ENCODE measurements at places on chromosomes 3 and 15. TPM values are rescaled to one million over a fixed set of nuclear protein-coding genes. Genes with fewer than 3 reads are reported as not detected.
A peak's percentile ranks its signal among the peaks of the same experiment; 100 is the strongest.

CMC1 gene
- total RNA-seq, result 5.8 TPM

GJD2 gene
- total RNA-seq, result not detected

HYAL3 gene
- 1.8 TPM for total RNA-seq

CRABP1 gene
- total RNA-seq, result not detected

SLC28A2 gene
- total RNA-seq, result not detected

C3orf85 gene
- total RNA-seq, result not detected

ZDHHC19 gene
- not detected for total RNA-seq

TERC gene
- 144 TPM for total RNA-seq

CACNA1D gene
- 0.29 TPM for total RNA-seq

CDAN1 gene
- 9.7 TPM for total RNA-seq

TP63 gene
- total RNA-seq, result 1.8 TPM

DNA sequence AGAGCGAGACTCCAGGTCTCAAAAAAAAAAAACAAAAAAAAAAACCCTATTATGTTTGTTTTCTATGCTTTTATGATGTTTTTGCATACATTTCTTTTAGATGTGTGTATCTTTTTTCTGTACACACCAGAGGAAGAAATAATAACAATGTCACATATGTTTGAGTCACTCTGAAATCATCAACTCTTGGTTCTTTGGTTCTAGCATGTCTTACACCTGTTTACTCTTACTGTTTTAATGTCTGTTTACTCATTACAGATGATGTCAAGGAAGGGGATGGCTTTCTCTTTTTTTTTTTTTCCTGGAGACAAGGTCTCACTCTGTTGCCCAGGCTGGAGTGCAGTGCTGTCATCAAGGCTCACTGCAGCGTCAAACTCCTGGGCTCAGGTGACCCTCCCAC lies 24.1 kb downstream of the RHOA start:
- H3K27me3 ChIP-seq, result no peaks in the 10 kb centered on the region
- H3K4me3 ChIP-seq, result no peak overlapping the region
- H3K27ac ChIP-seq, result peak overlapping the region; percentile 15
- H3K4me1 ChIP-seq, result peaks cover 12% of the 10 kb centered on the region
- peak; percentile 65 for DNase-seq

GRCh38 chr3:30664459-30664858 lies 58.1 kb downstream of the TGFBR2 start:
- H3K36me3 ChIP-seq, result peaks cover 17% of the 10 kb centered on the region
- no peak overlapping the region for H3K4me3 ChIP-seq
- H3K27ac ChIP-seq, result no peak overlapping the region
- H3K27me3 ChIP-seq, result no peaks in the 10 kb centered on the region
- DNase-seq, result no peak

DNA sequence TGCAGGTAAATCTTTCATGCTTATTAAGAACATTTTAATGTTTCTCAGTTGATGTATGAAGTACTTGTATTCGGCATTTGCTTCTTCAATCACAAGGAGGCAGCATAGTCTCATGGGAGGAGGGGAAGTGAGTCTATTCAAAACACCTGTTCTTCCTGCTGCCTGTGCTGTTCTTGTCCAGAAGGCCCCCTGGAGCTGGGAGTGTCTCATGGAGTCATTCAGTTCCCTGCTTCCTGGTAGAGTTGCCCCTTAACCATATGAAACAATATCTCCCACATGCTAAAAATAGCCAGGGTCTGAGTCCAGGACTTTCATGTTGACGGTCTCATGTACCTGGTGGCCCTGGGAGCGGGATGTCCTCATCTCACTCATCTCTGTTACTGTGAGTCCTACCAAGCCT lies 15.5 kb upstream of the PPP1R2 start:
- H3K27ac ChIP-seq, result no peak overlapping the region
- H3K36me3 ChIP-seq, result no peaks in the 10 kb centered on the region
- no peak for DNase-seq
- no peak overlapping the region for H3K4me3 ChIP-seq
- peaks cover 12% of the 10 kb centered on the region for H3K27me3 ChIP-seq
- H3K4me1 ChIP-seq, result no peaks in the 10 kb centered on the region

GRCh38 chr15:70528270-70528706 lies 235.1 kb downstream of the UACA start:
- no peaks in the 10 kb centered on the region for H3K36me3 ChIP-seq
- H3K27ac ChIP-seq, result no peak overlapping the region
- H3K4me1 ChIP-seq, result peaks cover 21% of the 10 kb centered on the region
- H3K27me3 ChIP-seq, result peaks cover 23% of the 10 kb centered on the region
- DNase-seq, result no peak

GRCh38 chr3:11224870-11225229 lies 47.3 kb upstream of the ATG7 start:
- peaks cover 24% of the 10 kb centered on the region for H3K4me1 ChIP-seq
- no peaks in the 10 kb centered on the region for H3K27me3 ChIP-seq
- H3K4me3 ChIP-seq, result peak overlapping the region; percentile 72
- H3K27ac ChIP-seq, result peak overlapping the region; percentile 99

- no peaks in the 10 kb centered on the region for H3K27me3 ChIP-seq
- DNase-seq, result no peak
- H3K4me1 ChIP-seq, result no peaks in the 10 kb centered on the region
- H3K27ac ChIP-seq, result no peak overlapping the region
These were observed 236.5 kb downstream of the SQOR start for GRCh38 chr15:45871121-45871855.

DNA sequence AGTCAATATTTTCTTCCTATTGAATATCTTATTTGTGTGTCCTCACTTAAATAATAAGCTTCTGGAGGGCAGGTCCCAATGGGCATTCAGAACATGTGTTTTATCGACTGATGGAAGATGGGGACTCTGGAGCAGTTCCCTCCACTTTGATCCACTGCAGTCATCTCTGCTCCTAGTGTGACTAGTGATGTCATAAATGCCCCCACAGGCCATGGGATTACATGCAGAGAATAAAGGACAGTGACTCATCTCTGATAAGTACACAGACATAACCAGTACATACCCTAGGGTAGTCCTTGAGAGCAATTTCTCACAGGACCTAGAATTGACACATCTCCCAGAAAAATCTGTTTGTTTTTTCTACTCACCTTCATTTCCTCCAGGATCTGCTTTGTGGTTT lies 49.4 kb upstream of the FMN1 start:
- H3K36me3 ChIP-seq, result no peaks in the 10 kb centered on the region
- DNase-seq, result no peak
- peak overlapping the region; percentile 83 for H3K27ac ChIP-seq
- peaks cover 6% of the 10 kb centered on the region for H3K27me3 ChIP-seq
- H3K4me3 ChIP-seq, result no peak overlapping the region
- peaks cover 26% of the 10 kb centered on the region for H3K4me1 ChIP-seq

- no peaks in the 10 kb centered on the region for H3K27me3 ChIP-seq
- DNase-seq, result peak; percentile 23
These were observed 80.9 kb downstream of the DHX36 start for GRCh38 chr3:154243353-154243752.

- no peak for DNase-seq
- no peaks in the 10 kb centered on the region for H3K27me3 ChIP-seq
- H3K36me3 ChIP-seq, result no peaks in the 10 kb centered on the region
- no peaks in the 10 kb centered on the region for H3K4me1 ChIP-seq
These were observed 390.6 kb upstream of the SEMA6D start for GRCh38 chr15:47326410-47327333.

- H3K27me3 ChIP-seq, result no peaks in the 10 kb centered on the region
- H3K27ac ChIP-seq, result no peak overlapping the region
- DNase-seq, result no peak
- no peaks in the 10 kb centered on the region for H3K36me3 ChIP-seq
- no peaks in the 10 kb centered on the region for H3K4me1 ChIP-seq
- no peak overlapping the region for H3K4me3 ChIP-seq
These were observed 430.3 kb downstream of the NTRK3 start for GRCh38 chr15:87826119-87826747.

- H3K4me3 ChIP-seq, result no peak overlapping the region
- peaks cover 3% of the 10 kb centered on the region for H3K4me1 ChIP-seq
- H3K36me3 ChIP-seq, result no peaks in the 10 kb centered on the region
- DNase-seq, result no peak
These were observed 74.2 kb upstream of the GAP43 start for GRCh38 chr3:115549071-115549470.

GRCh38 chr3:122942937-122943827 lies 84.4 kb downstream of the SEMA5B start:
- H3K36me3 ChIP-seq, result no peaks in the 10 kb centered on the region
- no peak overlapping the region for H3K27ac ChIP-seq
- H3K27me3 ChIP-seq, result peaks cover 38% of the 10 kb centered on the region
- peaks cover 9% of the 10 kb centered on the region for H3K4me1 ChIP-seq

- H3K4me3 ChIP-seq, result no peak overlapping the region
- H3K27me3 ChIP-seq, result no peaks in the 10 kb centered on the region
- DNase-seq, result no peak
These were observed 201.7 kb downstream of the MEIS2 start for GRCh38 chr15:36898536-36899126.

GRCh38 chr3:116426036-116426435 lies 19.3 kb downstream of the LSAMP start:
- H3K27ac ChIP-seq, result no peak overlapping the region
- H3K4me1 ChIP-seq, result no peaks in the 10 kb centered on the region
- H3K4me3 ChIP-seq, result no peak overlapping the region
- DNase-seq, result no peak
- no peaks in the 10 kb centered on the region for H3K36me3 ChIP-seq
- H3K27me3 ChIP-seq, result no peaks in the 10 kb centered on the region

GRCh38 chr3:192901435-192901834 lies 16.2 kb downstream of the MB21D2 start:
- DNase-seq, result no peak
- peak overlapping the region; percentile 90 for H3K27ac ChIP-seq
- H3K4me1 ChIP-seq, result peaks cover 31% of the 10 kb centered on the region
- H3K27me3 ChIP-seq, result no peaks in the 10 kb centered on the region
- peaks cover 3% of the 10 kb centered on the region for H3K36me3 ChIP-seq

DNA sequence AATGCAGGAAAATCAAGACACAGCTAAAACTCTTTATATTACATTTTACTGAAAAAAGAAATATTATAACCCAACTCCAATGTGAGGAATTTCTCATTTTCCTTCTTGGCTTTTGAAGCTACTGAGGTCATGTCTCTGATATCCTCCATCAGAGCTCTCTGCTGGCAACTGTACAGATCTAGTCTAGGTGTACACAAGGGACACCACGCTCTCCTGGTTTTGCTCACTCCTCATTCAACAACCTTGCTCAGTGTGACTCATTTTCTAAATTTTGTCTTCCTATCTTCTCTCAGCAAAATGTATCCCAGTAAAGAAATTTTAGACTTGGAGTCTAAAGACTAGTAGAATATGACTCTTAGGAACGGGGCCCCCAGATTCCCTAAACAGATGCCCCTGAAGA lies 144.3 kb downstream of the KCNMB2 start:
- no peaks in the 10 kb centered on the region for H3K36me3 ChIP-seq
- H3K27me3 ChIP-seq, result no peaks in the 10 kb centered on the region

GRCh38 chr15:38490242-38490922 lies 36.5 kb downstream of the FAM98B start:
- H3K36me3 ChIP-seq, result no peaks in the 10 kb centered on the region
- no peak overlapping the region for H3K4me3 ChIP-seq
- peak overlapping the region; percentile 57 for H3K27ac ChIP-seq
- DNase-seq, result peak; percentile 72
- H3K27me3 ChIP-seq, result no peaks in the 10 kb centered on the region
- H3K4me1 ChIP-seq, result peaks cover 27% of the 10 kb centered on the region

DNA sequence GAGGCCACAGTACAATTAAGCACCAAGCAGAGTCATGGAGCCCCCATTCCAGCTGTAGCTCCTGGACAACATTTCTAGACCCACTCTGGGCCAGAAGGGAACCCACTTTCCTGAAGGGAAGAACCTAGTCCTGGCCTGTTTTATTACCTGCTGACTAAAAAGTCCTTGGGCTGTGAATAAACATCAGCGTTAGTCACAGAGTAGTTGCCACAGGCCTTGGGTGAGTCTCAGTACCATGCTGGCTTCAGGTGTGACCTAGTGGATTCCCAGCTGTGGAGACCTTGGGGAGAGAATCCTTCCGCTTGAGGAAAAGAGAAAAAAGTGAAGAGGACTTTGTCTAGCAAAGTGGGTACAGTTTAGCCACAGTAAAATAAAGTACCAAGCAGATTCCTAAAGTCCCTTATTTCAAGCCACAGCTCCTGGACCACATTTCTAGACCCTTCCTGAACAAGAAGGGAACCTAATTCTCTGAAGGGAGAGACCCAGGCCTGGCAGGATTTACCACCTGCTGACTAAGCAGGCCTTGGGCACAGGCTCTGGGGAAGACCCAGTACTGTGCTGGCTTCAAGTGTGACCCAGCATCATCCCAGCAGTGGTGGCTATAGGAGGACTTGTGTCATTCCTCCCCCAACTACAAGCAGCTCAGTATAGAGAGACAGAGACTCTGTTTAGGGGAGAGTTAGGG lies 118.3 kb upstream of the KCNH8 start:
- no peak for DNase-seq
- H3K27me3 ChIP-seq, result no peaks in the 10 kb centered on the region
- H3K27ac ChIP-seq, result no peak overlapping the region
- H3K4me3 ChIP-seq, result no peak overlapping the region
- H3K4me1 ChIP-seq, result no peaks in the 10 kb centered on the region

DNA sequence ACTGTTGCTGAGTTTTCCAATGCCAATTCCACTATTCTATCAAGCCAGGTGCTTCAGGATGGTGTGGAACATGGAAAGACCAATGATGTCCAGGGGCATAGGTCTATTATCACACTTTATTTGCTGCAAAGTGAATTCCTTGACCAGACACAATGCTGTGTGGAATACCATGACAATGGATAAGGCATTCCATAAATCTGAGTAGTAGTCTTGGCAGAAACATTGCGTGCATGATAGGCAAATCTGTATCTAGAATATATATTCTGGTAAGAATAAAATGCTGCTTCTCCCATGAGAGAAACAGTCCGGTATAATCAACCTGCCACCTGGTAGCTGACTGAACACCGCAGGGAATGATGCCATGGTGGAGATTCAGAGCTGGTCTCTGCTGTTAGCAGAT lies 70.0 kb upstream of the ALDH1A3 start:
- no peaks in the 10 kb centered on the region for H3K27me3 ChIP-seq
- H3K4me1 ChIP-seq, result peaks cover 8% of the 10 kb centered on the region
- no peak overlapping the region for H3K4me3 ChIP-seq
- DNase-seq, result no peak
- no peaks in the 10 kb centered on the region for H3K36me3 ChIP-seq

DNA sequence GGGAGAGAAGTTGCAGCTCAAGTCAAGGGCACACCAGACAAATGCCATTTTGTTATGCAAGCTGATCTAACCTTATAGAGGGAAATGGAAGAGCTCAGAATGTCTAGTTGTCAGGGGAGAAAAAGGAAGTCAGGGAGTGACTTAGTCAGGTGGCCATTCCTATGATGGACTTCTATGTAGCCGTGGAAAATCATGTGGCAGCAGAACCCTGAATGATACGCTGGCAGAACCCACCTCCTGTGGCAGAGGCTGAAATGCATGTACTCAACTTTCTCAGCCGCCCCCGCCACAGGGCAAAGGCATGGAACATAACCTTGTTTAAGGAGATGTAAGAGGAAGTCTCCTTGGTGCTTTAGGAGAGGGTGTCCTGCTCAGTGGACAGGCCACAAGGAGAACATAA lies 37.7 kb upstream of the PARL start:
- H3K4me3 ChIP-seq, result no peak overlapping the region
- H3K27ac ChIP-seq, result no peak overlapping the region
- no peaks in the 10 kb centered on the region for H3K27me3 ChIP-seq
- DNase-seq, result no peak
- H3K36me3 ChIP-seq, result peaks cover 15% of the 10 kb centered on the region
- peaks cover 7% of the 10 kb centered on the region for H3K4me1 ChIP-seq

- H3K4me3 ChIP-seq, result no peak overlapping the region
- peaks cover 25% of the 10 kb centered on the region for H3K4me1 ChIP-seq
- peak; percentile 32 for DNase-seq
- no peaks in the 10 kb centered on the region for H3K36me3 ChIP-seq
- no peaks in the 10 kb centered on the region for H3K27me3 ChIP-seq
- H3K27ac ChIP-seq, result peak overlapping the region; percentile 53
These were observed 56.6 kb downstream of the P3H2 start for GRCh38 chr3:190064112-190064511.

- no peak for DNase-seq
- H3K36me3 ChIP-seq, result no peaks in the 10 kb centered on the region
- no peaks in the 10 kb centered on the region for H3K4me1 ChIP-seq
- no peak overlapping the region for H3K27ac ChIP-seq
- H3K4me3 ChIP-seq, result no peak overlapping the region
These were observed 78.6 kb downstream of the NEO1 start for GRCh38 chr15:73130830-73131229.
